ENCODE measurements at places on chromosomes 1 and 21.

DNA sequence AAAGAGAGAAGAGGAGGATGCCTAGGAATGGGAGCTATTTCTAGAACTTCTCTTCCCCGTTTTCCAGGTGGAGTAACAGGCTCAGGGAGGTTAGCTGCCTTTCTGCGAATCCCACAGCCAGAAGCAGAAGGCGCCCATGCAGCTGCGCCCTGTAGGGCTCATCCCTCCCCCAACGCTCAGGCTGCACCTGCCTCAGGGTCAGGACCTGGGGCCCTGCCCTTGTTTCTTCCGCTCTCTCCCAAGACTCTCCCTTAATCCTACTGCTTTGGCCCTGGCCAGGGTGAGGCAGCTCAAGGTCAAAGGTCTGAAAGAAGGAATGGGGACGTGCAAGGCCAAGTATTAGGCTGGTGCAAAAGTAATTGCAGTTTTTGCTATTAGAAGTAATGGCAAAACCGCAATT, 30.5 kb upstream of the PADI2 start:
- DNase-seq, result no peak

DNA sequence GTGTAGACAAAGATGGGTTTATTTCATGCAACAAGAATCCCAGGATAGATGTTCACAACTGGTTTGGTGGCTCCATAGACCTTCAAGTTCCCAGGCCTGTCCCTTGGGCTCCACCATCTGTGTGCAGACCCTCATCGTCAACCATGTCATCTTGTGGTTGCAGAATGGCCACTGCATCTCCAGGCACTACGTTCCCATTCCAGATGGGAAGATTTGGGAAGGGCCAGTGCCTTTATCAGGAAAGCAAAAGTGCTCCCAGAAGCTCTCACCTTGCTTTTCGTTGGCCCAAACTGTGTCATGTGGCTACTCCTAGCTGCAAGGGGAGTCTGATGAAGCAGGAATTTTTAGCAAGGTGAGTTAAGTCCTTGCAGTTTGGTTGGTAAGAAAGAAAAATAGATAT, 12.8 kb downstream of the TMCC2 start:
- DNase-seq, result no peak

- DNase-seq, result no peak
Observed at GRCh38 chr1:208631506-208631905, 387.3 kb upstream of the PLXNA2 start.

DNA sequence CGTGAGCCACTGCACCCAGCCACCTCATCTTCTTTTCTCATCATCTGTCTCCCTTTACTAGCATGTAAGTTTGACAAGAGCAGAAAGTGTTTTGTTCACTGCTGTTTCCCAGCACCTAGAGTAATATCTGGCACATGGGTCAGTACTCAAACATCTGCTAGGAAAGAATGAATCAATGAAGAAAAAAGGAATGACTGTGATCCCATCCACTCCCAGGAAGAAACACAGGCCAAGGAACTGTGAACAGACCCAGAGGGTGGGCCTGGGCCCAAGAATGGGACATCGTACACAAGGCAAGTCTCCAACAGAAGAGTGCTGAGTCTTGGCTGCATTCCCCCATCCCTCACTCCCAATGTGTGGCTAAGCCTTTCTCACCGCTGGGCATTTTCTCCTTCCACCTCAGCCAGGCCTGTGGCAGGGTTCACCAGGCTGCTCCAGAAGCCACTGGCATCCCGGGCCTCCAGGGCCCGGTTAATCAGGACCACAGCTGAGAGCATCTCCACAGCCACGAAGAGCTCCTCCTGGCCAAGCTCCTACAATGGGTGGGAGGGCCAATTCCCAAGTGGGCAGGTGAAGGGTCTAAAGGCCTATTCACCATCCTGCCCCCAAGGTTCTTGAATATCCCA, 18.4 kb downstream of the IQGAP3 start:
- DNase-seq, result no peak

GRCh38 chr1:55043011-55043410, 3.7 kb downstream of the PCSK9 start:
- DNase-seq, result no peak

All from activated CD4-positive, CD25-positive, alpha-beta regulatory T cell treated with anti-CD3 and anti-CD28 coated beads, Interleukin-2, amount 50 U/mL, for 72 hours (primary cell).